Prostate gland (tissue), 2 donors: ENCODE measurements at places on chromosomes 12 and 14.

- DNase-seq, result no peak
Measured at GRCh38 chr12:53862831-53863230, 75.8 kb upstream of the HOXC13 start.

DNA sequence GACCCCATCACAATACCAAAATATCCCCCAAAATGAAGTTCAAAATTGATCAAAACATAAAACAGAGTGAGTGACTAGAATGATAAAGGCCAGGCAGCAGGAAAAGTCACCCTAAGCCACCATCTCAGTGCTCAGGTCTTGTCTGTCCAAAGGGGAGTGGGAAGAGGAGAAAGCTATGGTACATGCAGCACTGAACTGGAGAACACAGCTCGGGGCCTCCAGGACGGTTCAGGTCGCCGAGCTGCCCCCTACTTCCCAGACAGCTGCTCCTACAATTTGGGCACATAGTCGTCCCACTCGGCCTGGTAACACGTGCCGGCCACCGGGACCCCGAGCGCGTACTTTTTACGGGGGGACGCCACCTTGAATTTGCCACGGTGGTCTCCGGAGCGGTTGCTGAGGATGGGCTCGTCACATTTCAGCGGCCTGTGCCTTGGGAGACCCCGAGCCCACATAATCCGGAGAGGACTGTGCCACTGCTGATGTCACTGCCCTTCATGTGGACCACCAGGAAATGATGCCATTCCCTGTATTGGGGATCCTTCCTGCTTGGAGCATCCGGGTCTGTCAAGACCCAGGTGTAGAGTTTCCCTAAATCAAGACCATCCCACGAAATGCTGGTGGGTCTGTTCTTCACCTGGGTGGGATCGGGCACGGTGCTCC, 31.6 kb downstream of the AK7 start:
- no peak for DNase-seq

- no peak for DNase-seq
Measured at GRCh38 chr12:108297895-108298760, 41.0 kb downstream of the CMKLR1 start.

DNA sequence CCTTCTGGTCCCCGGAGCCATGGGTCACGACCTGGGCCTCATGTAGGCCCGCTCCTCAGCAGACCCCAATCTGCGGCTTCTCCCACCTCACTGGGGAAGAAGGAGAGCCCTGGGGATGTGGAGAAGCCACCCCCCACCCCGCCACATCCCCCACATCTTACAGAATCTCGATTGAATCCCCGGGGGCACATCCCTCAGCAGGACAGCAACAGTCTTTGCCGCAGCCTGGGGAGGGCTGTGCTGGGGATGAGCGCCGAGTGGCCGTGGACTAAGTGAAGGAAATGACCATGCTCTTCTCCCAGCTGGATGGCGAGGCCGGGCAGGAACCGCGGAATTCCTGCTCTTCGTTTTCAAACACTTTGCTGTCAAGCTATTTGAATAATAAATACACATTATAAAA, 169.0 kb upstream of the RTL1 start:
- DNase-seq, result no peak
